ENCODE measurements at places on chromosomes 2 and 18.
A peak's percentile ranks its signal among the peaks of the same experiment; 100 is the strongest.

GRCh38 chr2:207902821-207903220 lies 122.5 kb downstream of the PLEKHM3 start:
- no peak for DNase-seq

DNA sequence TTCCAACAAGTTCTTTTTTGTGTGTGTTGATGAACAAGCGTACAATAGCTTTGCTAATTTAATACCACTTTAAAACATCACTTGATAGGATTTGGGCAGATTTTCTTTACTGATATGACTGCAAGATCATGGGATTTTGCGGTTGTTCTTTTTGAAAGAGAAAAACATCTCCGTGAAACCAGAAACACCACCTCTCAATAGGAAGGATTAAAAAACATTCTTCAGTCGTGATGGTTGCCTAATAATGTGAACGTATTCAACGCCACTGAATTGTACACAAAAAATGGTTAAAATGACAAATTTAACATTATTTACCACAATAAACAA lies 19.3 kb downstream of the RBMS1 start:
- DNase-seq: no peak

DNA sequence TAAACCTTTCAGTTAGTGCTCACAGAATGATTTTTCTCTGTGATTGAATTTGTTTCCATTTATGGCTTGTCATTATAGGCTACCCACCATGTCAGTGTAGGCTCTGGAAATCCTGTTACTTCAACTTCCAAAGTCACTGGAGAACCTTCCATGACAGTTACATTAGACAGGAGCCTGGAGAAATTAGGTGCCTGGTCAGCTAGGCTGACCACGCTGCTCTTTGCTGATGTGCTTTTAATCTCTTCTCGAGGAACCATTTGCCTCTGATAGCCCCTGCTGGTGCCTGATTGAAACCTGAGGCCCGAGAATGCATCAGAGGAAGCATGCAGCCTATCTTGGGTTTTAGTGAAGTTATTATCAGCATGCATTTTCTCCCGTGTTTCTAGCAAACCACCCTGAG lies 29.6 kb upstream of the TTN start:
- DNase-seq: no peak

DNA sequence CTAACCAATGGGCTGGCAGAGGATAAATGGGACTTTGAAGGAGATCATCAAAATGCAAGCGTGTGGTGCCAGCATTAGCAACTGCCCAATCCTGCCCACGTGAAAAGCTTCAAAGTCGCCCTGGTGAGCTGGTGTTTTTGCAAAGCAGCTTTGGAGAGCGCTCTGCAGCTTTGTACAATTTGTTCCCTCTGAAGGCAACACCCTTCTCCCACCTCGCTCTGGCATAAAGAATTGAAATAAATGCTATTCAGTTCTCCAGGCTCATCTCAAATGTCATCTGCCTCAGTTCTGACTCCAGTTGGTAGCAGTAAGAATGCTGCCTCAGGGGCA lies 3.5 kb downstream of the COPS9 start:
- DNase-seq: peak; percentile 55

- DNase-seq: no peak
These were observed 18.9 kb downstream of the RAB10 start for GRCh38 chr2:26052740-26053139.

- peak; percentile 26 for DNase-seq
These were observed 616.6 kb upstream of the FSHR start for GRCh38 chr2:49770919-49771318.

- no peak for DNase-seq
These were observed 26.7 kb downstream of the CYP27C1 start for GRCh38 chr2:127193164-127193966.

- no peak for DNase-seq
These were observed 183.4 kb upstream of the RASGRP3 start for GRCh38 chr2:33292981-33293595.

- peak; percentile 28 for DNase-seq
These were observed 305.6 kb upstream of the CXCR4 start for GRCh38 chr2:136423516-136423996.

DNA sequence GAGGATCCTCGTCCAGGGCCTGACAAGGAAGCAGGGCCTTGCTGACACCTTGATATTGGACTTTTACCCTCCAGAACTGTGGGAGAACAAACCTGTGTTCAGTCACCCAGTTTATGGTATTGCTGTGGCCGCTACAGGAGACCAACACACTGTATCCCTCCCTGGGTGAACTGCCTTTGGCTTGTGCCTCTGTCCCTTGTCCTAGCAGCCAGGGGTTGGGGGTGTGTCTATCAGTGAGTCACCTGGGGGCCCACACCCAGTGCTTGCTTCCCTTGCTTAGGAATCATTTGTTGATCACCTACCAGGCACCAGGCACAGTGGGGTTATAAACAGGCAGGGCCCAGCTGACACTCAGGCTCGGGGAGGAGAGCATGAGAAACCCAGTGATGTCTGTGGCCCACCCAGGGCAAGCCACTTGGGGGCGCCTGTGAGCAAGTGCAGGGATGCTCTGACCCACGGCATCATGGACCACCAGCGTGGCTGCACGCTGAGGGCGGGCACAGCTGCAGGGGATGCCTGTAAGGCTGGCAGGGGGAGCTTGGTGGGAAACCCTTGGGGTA lies 17.1 kb downstream of the TMEM185B start:
- DNase-seq: no peak

DNA sequence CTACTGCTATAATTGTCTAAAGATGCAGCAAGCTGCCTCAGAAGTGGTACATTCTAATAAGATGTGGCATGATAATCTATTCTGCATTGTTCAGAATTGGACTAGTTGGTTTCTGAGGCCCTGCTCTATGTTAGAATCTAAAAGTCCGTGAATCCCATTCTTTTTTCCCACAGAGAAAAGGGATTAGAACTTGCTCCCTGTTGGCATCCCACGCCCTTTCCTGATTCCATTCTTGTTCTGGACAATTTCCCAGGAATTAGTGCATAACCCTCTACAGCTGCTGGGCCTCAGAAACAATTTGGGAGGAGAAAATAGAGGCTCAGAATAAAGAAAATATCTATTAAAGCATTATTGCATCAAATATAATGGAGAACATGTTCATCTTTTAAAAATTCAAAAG lies 282.7 kb downstream of the NRXN1 start:
- no peak for DNase-seq

GRCh38 chr2:31219131-31219969 lies 2.0 kb upstream of the CAPN14 start:
- no peak for DNase-seq

DNA sequence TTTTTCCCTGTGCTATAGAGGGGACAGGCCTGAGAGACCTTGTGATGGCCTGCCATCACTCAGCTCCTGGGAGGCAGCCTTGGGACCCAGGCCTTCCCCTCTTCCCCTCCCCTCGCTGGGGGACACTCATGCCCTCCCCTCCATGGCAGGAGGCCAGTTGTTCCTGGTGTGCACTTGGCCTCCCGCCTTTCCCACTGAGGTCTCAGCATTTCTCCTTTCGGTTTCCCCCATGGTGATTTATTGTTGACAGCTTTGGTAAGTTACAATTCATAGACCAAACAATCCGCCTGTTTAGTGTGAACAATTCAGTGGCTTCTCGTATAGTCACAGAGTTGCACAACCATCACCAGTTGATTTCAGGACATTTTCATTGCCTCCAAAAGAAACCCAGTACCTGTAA lies 10.2 kb upstream of the CNDP1 start:
- DNase-seq: no peak

DNA sequence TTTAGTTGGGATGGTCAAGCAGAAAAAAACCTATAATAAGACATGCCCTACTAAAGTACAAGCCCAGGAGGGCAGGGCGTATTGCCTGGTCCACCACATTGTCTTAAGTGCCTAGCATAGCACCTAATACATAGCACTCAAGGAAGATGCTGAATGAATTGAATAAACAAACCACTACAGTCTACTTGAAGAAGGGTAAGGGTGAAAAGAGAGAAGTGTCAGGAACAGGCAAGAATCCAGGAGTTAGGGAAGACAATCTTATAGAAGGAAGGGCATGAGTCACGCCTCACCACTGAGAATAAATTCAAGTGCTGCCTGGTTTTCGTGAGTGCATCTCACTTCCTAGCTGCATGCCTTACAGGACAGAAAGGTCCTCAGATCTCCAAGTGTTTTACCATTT lies 13.9 kb downstream of the SLC19A3 start:
- DNase-seq: no peak

- DNase-seq: no peak
These were observed 245.7 kb downstream of the MTX2 start for GRCh38 chr2:176514805-176515500.

DNA sequence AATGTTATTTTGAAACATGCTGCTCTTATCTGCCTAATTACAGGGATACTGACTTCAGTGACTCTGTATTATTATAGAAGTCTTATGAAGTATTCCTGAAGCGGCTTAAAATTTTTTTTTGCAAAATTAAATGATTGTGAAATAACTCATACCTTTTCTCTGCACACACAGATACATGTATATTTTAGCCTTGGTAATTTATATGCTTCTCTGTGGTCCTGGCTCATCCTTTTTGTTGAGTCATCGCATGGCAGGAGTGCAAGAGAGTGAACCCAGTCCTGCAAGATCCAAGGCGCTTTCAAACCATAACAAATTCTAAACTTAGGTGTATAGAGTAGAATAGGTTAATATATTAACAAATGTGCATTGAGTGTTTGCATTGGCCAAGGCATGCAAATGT lies 8.6 kb downstream of the CCNT2 start:
- no peak for DNase-seq

- no peak for DNase-seq
These were observed 100.0 kb upstream of the CXCR4 start for GRCh38 chr2:136217996-136218395.

DNA sequence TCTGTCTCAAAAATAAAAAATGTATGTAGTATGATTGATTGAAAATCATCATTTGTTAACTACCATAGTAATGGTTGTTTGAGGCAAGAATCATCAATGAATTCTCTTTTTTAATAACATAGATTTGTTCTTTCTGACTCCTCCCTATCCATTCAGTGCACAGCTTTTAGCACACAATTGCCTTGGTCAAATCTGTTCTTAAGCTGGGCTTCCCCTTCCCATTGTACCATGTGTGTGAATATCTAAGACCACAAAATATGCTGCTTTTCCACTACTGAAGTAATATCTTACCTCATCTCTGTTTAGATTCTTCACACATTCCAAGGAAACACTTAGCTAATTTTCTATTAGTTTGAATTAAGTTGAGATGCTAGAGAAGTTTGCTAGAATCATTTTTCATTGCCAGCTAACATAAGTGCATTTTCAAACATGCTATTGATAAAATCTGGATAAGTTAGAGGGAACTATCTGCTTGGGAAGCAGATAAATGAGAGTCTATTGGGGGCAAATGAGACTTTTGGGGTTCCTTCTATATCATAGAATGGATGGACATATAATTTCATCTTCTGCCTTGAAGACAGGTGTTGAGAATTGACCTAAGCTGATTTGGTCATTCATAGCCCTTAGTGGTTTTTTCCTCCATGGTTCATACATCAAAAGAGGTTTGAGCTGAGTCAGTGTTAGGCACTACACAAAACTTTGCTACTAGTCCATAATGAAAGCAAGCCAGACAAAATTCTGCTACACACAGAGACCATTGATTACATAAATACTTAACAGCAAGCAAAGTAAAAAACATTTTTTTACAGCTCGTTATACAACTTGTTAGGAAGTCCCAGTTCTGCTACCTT lies 231.9 kb downstream of the PLCL1 start:
- no peak for DNase-seq

GRCh38 chr2:217887841-217888701 lies 114.7 kb downstream of the TNS1 start:
- DNase-seq: no peak

DNA sequence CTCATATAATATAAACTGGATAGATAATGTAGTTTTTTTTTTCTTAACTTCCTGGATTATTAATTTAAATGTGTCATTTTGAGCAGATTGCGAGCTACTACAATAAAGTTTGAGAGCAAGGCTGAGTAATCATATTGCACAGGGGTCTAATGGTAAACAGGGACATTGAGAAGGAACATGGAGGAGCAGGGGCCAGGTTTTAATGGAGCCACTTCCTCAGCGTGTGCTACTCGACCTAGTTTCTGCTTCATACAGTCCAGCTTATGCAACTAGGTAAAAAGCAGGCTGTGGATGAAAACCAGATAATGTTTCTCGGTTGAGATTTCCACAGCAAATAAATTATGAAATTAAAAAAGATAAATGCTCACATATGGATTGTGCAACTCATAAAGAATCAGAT lies 1915.7 kb upstream of the CELF4 start:
- DNase-seq: no peak

GRCh38 chr2:216839688-216840087 lies 20.2 kb downstream of the TNP1 start:
- no peak for DNase-seq

DNA sequence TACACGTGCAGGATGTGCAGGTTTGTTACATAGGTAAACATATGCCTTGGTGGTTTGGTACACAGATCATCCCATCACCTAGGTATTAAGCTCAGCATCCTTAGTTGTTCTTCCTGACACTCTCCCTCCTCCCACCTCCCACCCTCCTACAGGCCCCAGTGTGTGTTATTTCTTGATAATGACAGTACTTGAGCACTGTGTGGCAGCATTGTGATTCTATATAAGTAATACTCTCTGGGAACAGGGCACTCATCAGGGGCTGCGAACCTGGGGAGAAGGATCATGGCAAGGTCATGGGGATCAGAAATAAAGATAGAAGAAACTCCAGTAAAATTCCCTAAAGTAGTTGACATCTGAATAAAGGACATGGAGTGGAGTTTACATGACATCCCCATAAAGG lies 1256.2 kb upstream of the CRIM1 start:
- no peak for DNase-seq

- DNase-seq: no peak
These were observed 391.7 kb upstream of the SALL3 start for GRCh38 chr18:78587626-78588600.

DNA sequence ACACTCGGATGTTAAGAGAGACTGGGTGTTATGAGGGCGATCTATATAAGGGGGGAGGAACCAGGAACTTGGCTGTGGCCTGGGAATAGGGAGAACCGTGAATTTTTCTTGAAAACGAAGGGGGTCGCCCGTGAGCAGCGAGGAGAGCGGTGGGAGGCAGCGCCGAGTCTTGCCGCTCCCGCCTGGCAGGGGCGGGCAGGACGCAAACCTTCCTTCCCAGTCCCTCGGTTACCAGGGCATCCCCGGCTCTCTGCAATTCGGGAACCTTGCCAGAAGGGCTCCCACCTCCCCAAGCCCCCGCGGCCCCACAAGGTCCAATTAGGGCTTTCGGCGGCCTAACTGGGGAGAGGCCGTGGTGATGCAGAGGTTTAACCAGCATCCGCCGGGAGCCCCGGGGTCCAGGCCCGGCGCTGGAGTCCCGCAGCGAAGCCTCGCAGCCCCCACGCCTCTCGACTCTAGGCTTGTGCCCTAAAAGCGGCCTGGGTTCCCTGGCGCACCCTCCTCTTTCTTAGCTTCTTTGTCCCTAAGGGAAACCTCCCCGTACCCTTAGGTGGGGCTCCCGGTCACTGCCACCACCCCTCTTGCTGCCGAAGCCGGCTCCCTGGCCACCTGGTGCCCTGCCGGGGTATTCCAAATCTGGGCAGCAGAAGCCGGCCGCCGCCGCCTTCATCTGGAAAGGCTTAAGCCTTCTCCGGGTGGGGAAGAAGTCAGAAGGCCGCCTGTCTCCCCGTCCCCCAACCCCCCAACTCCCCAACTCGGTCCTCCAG lies 680 bp upstream of the FHOD3 start:
- DNase-seq: peak; percentile 45

- no peak for DNase-seq
These were observed 190.8 kb downstream of the FTCDNL1 start for GRCh38 chr2:199660167-199660566.

- DNase-seq: no peak
These were observed 22.1 kb downstream of the TGFA start for GRCh38 chr2:70531419-70532086.

- DNase-seq: no peak
These were observed 63.2 kb upstream of the TMEM17 start for GRCh38 chr2:62568983-62569837.
